D721Med (cell line): ENCODE measurements at places on chromosomes 2 and 18.

- DNase-seq = no peak
These were observed 68.2 kb upstream of the NRP2 start for GRCh38 chr2:205613970-205614559.

DNA sequence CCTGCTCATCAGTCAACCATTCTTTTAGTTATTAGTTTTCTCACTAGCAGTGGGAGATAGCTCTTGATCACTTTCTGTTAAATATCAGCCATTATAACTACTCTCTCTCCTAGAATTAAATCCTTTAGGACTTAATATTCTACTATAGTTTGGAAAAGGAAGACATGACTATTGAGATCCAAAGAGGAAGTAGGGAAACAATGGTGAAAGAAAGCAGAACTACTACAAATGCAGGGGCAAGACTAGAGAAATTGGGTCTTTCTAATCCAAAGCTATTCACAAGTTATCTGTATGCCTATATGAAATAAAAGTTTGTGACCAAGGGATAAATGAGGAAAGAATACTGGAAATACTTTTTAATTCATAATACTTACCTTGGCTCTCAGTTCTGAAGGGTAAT is 65.1 kb downstream of the SRBD1 start:
- DNase-seq = no peak

DNA sequence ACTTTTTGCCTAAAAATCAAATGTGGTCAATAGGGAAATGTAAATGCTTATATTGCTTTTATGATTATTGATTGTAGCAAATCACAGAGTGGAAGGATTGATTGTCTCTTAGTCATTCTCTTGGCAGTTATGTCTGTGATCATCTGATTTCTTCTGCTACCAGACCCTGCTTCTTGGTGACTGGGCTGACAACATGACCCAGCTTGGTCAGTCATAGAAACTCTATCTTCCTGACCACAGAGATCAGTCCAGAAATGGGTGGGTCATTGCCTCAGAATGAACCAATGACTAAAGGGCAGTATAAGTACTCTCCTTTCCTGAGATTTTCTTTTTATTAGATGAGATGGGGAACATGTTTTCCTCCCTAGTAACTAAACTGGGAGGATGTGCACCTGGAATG is 87.6 kb downstream of the MAIP1 start:
- no peak for DNase-seq

DNA sequence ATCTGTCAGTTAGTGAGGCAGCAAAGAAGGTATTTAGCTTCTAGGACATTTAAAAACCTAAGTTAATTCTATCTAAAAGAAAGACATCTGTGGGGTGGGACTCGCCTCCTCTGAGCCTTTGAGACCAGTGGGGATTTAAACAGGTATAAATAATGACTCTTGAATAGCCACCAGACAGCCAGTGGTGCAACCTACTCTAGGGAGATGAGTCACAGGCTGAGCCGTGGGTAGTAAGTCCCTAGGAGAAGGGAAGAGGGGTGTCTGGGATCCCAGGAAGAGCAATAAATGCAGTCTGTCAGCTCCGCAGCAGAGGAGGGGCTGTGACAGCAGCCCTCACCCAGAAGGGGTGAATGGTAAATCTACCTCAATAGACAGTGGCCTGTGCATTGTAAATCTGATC is 43.1 kb upstream of the GALNT3 start:
- DNase-seq = no peak

GRCh38 chr2:130824492-130825061 is 12.1 kb upstream of the ARHGEF4 start:
- DNase-seq = no peak

DNA sequence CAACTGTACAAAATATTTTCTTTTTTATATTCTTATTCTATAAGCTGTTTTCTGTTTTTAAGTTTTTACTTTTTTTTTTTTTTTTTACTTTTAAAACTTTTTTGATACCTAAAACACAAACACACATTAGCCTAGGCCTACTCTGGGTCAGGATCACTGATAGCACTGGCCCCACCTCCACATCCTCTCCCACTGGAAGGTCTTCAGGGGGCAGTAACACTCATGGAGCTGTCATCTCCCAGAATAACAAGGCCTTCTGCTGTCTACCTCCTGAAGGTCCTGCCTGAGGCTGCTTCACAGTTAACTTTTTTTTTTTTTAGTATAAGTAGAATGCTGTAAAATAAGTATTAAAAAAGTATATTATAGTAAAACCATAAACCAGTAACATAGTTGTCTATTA is 415.1 kb downstream of the PTPRM start:
- DNase-seq = no peak

- no peak for DNase-seq
These were observed 479.7 kb downstream of the SPAG16 start for GRCh38 chr2:213763963-213764362.

- no peak for DNase-seq
These were observed 5.7 kb downstream of the SLC40A1 start for GRCh38 chr2:189574793-189575475.

DNA sequence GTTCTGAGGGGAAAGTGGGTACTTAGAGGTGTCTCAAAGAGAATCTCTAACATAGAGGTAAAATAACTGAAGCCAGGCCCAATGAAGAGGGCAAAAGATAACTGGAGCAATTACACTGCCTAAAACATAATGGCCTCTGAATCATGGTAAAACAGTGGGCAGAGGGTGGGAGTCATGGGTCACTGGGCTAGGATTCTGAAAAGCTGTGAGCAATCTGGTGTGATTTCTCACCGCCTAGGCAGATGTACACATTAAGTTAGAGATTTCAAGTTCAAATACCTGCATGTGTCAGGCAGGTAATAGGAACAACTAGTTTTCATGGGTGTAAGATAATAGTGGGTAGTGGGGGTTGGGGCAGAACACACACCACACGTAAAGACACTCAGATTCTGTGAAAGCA is 45.6 kb downstream of the INSIG2 start:
- DNase-seq = no peak

DNA sequence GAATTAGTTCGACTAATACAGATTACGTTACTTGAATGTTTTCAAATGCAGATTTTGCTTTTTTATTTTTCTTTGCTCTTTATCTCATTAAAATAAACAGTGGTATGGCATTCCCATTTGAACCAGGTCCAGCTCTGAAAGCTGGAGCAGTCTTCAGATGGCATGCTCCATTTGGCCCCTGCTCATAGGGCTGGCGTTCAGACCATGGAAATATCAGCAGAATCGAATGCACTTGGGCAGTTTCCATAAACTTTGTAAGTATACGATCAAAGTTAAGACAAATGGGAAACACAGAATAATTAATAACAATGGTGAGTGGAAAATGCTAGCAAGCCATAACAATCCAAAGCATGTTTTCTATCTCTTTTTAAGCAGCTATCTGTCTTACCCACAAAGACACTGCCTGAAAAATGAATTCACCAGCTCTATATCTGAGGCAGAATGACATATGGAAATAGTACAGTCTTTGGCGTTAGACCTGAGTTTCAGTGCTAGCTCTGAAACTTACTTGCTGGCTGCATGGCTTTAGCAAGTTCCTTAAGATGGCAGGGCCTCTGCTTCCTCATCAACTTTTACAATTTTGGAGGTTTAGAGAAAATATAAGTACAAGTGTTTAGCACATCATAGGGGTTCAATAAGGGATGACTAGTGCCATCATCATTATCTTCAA is 131.6 kb downstream of the BCL2 start:
- no peak for DNase-seq

GRCh38 chr2:143700865-143701264 is 571.6 kb downstream of the ARHGAP15 start:
- DNase-seq = no peak

DNA sequence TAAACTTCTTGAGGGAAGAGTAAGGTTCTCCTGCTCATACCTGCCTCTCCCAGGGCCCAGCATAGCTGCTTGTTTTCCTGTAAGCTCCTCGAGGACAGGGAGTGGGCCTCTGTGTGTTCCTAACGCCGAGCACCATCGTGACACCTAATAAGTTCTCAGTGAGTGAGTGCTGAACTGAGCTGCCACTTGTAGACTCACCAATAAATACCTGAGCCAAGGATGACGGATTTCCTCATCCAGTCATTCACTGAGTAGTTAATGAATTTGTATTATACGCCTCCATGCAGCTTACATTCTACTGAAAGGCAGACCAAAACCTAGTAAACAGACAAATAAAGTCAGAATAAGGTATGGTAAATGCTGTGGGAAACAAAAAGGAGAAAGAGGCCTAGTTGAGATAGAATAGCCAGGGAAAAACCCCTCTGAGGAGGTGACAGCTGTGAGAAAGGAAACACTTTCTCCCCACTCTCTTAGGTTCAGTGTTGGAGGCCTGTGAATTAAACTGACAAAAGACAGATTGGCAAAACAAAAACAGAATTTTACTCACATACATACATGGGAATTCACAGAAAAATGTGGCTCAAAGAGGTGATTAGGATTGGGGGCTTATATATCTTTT is 138.6 kb downstream of the B3GNT2 start:
- no peak for DNase-seq
